Urothelium cell line (cell line): ENCODE measurements at places on chromosomes 16 and 17.
A peak's percentile ranks its signal among the peaks of the same experiment; 100 is the strongest.

- DNase-seq, result no peak
Observed at GRCh38 chr17:64036198-64036922, 15.9 kb upstream of the ICAM2 start.

DNA sequence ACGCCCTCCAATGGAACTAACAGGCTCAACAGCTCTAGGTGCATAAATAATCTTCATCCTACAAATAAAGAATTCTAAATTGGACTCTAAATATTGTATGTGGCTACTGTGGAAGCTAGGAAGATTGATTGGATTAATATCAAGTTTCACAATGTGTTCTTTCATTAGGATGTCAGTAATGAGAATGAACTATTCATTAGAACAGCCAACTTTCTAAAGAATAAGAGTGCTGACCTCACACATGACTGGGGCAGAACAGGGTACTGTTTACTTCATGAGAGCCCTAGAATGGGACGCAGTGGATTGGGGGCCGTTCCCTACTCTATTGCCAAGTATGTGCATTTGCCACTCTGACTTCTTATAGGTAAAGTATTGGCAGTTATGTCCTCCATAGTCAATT is 528.2 kb upstream of the RBFOX1 start:
- no peak for DNase-seq

DNA sequence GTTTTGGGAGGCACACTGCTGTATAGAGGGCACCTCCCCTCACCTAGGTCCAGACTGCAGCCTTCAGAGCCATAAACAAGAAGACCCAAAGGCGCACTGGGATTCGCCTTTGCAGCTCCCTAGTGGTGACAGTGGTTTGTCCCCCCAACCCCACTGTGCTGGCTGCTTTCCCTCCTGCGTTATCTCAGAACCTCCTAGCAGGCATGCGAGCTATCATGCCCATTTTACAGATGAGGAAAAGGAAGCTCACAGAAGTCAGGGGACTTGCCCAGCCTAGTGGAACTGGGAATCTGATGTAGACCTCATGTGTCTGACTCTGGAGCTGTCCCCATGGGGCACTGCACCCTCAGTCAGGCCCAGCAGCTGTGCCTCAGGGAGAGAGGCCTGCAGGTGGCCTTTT is 115.2 kb downstream of the CLEC16A start:
- no peak for DNase-seq

- no peak for DNase-seq
Observed at GRCh38 chr16:72974142-72974769, 73.7 kb downstream of the ZFHX3 start.

DNA sequence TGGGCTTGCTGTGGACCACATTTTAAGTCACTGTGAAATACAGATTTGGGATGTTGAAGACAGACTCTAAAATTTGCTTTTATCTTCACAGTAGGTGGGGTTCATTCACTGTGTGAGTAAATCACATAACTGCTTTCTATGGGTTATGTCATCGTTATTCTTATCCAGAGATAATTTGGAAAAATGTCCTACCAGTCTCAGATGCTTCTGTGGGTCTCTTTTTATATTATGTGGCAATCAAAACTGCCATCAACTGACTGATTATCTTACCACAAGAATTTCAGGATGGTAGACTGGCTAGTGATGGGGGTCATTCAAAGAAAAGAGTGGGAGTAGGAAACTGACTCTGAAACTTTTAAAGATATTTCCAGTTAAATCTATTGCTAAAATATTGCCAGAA is 3.1 kb downstream of the HSBP1 start:
- DNase-seq, result no peak

- no peak for DNase-seq
Observed at GRCh38 chr16:83300326-83300725, 507.5 kb upstream of the HSBP1 start.

- DNase-seq, result peak; percentile 24
Observed at GRCh38 chr17:13520899-13521572, 80.7 kb downstream of the HS3ST3A1 start.
